ENCODE measurements at places on chromosomes 13 and 19.

DNA sequence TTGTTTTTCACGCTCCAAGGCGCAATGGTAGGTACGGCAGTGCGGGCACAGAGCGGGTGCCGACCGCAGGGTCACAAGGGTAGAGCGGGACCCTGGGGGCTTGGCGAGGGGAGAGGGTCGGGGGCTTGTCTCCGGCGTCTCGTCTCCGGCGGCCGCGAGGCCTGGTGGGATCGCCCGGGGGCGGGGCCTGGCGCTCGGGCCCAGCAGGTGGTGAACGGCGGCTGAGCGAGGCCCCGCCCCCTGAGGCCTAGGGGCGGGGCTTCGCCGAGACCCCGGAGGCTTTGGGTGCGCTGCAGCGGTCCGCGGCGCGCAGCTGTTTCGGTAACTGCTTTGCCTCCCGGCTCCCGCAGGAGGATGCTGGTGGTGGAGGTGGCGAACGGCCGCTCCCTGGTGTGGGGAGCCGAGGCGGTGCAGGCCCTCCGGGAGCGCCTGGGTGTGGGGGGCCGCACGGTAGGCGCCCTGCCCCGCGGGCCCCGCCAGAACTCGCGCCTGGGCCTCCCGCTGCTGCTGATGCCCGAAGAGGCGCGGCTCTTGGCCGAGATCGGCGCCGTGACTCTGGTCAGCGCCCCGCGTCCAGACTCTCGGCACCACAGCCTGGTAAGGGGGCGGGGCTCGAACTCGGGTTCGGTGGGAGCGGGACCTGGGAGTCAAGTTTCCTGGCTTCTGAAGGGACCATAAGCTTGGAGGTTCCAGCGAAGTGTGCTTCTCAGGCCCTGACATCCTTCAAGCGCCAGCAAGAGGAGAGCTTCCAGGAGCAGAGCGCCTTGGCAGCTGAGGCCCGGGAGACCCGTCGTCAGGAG lies at the start of gene TSEN34:
Gene TSEN34, plus strand, starts transcription at position 298 of the 800 bp plus-strand sequence. Its CDS starts 57 bp downstream, at position 355.
- H3K36me3 ChIP-seq = peaks cover 6% of the 10 kb centered on the region
- H3K27ac ChIP-seq = peak within 1 kb of the TSS; percentile 99
- H3K27me3 ChIP-seq = no peaks in the 10 kb centered on the region
- peak; percentile 87 for DNase-seq

- H3K27me3 ChIP-seq = no peaks in the 10 kb centered on the region
- H3K27ac ChIP-seq = peak overlapping the region; percentile 72
- peak overlapping the region; percentile 98 for H3K4me3 ChIP-seq
- peaks cover 16% of the 10 kb centered on the region for H3K4me1 ChIP-seq
- H3K36me3 ChIP-seq = peaks cover 10% of the 10 kb centered on the region
- DNase-seq = peak; percentile 34
Measured at GRCh38 chr19:56566904-56567273, 379 bp upstream of the ZNF470 start.

- H3K27me3 ChIP-seq = no peaks in the 10 kb centered on the region
- H3K27ac ChIP-seq = no peak overlapping the region
- DNase-seq = peak; percentile 88
- H3K4me1 ChIP-seq = peaks cover 10% of the 10 kb centered on the region
- H3K36me3 ChIP-seq = no peaks in the 10 kb centered on the region
- H3K4me3 ChIP-seq = no peak overlapping the region
Measured at GRCh38 chr19:56080669-56081401, 40.3 kb downstream of the ZNF787 start.

DNA sequence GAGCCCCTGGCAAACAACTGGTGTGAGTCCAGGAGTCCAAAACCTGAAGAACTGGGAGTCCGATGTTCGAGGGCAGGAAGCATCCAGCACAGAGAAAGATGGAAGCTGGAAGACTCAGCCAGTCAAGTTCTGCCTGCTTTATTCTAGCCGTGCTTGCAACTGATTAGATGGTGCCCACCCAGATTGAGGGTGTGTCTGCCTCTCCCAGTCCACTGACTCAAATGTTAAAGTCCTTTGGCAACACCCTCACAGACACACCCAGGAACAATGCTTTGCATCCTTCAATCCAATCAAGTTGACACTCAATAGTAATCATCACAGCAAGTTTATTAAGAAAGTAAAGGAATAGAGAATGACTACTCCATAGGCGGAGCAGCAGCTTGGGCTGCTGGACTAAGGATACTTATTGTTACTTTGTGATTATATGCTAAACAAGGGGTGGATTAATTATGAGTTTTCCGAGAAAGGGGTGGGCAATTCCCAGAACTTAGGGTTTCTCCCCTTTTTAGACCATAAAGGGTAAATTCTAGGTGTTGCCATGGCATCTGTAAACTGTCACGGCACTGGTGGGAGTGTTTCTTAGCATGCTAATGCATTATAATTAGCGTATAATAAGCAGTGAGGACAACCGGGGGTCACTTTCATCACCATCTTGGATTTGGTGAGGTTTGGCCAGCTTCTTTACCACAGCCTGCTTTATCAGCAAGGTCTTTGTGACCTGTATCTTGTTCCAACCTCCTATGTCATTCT lies 65.6 kb upstream of the KCTD15 start:
- no peak for DNase-seq
- H3K27me3 ChIP-seq = no peaks in the 10 kb centered on the region
- no peak overlapping the region for H3K27ac ChIP-seq
- H3K4me1 ChIP-seq = no peaks in the 10 kb centered on the region

DNA sequence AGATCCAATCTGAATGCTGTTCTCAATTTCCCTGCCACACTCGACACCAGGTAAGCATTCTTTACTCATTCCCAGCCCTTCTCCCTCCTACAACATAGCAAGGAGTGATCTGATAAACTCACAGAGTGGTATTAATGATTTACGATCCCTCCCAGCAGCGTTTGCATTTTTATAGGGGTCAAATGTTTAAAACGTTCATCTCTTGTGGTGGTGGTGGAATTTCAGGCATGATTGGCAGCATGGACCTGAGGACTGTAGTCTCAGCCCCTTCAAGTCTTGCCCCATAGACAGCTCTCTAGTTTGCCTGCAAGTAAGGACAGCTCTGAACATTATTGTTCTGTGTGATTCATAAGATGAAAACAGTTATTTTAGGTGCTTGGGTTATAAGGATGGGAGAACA lies 565.7 kb downstream of the EFNB2 start:
- no peak overlapping the region for H3K27ac ChIP-seq
- no peaks in the 10 kb centered on the region for H3K36me3 ChIP-seq
- no peak overlapping the region for H3K4me3 ChIP-seq

DNA sequence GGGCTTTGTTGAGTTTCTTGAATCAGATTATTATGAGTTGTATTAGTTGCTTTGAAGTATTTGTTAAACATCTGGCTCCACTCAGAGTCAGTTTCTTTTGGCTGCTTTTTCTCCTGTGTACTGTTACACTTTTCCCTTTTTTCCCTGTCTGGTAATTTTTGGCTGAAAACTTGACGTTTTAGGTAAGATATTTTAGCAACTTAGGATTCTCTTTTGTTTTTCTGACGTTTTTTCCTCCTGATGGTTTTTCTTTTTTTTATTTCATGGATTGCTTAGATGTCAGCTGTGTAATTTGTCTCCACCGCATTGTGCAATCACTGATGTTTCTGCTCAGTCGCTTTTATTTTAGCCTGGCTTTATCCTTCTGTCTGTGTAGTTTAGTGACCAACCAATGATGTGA lies 20.7 kb downstream of the RFC3 start:
- no peaks in the 10 kb centered on the region for H3K27me3 ChIP-seq
- H3K4me3 ChIP-seq = no peak overlapping the region
- no peak for DNase-seq
- H3K4me1 ChIP-seq = no peaks in the 10 kb centered on the region
- no peaks in the 10 kb centered on the region for H3K36me3 ChIP-seq

DNA sequence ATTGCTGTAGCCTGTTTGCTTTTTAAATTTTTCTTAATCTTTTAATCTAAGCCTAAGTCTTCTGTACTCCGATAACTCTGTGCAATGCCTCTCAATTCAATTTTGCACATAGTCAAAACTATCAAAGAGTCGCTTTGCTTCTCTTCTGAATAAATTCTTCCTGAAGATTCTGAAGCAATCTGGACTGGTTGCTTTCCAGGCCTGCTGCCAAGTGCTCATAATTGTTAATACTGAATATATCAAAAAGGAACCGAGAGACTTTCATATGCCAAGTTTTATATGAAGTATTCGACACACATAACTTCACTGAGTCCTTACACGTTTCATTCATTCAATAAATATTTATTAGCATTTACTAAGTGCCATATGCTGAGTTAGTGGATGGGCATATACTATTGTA lies 91.3 kb downstream of the EDNRB start:
- no peak overlapping the region for H3K27ac ChIP-seq
- H3K4me1 ChIP-seq = no peaks in the 10 kb centered on the region
- no peaks in the 10 kb centered on the region for H3K27me3 ChIP-seq
- H3K36me3 ChIP-seq = no peaks in the 10 kb centered on the region
- no peak overlapping the region for H3K4me3 ChIP-seq

GRCh38 chr13:106494506-106494905 lies 41.0 kb downstream of the EFNB2 start:
- no peak overlapping the region for H3K27ac ChIP-seq
- no peaks in the 10 kb centered on the region for H3K27me3 ChIP-seq
- DNase-seq = no peak
- H3K4me3 ChIP-seq = no peak overlapping the region
- no peaks in the 10 kb centered on the region for H3K4me1 ChIP-seq

DNA sequence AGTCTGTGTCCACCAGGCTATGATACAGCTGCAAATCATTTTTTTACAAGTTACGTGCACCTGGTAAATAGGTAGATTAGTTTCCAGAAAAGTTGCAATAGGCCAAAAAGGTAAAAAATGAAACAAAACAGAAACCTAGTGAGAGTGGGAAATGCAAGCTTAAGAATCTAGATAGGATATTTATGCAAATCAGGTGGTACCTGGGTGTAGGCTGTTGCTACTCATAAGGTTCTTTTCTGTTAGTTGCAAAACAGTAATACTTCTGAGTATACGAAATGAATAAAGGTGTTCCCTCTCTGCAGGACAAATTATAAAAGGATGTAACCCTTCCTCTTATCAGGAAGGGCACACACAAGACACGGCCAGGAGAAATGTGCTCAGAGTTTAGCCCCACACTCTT lies 97.9 kb downstream of the UGGT2 start:
- H3K27ac ChIP-seq = no peak overlapping the region
- no peaks in the 10 kb centered on the region for H3K4me1 ChIP-seq
- no peak for DNase-seq
- H3K27me3 ChIP-seq = no peaks in the 10 kb centered on the region
- no peaks in the 10 kb centered on the region for H3K36me3 ChIP-seq

GRCh38 chr19:4550479-4551050 lies 8.9 kb downstream of the SEMA6B start:
- no peak for DNase-seq
- H3K4me3 ChIP-seq = no peak overlapping the region
- no peak overlapping the region for H3K27ac ChIP-seq
- no peaks in the 10 kb centered on the region for H3K36me3 ChIP-seq

- H3K27me3 ChIP-seq = no peaks in the 10 kb centered on the region
- H3K4me1 ChIP-seq = peaks cover 15% of the 10 kb centered on the region
- no peaks in the 10 kb centered on the region for H3K36me3 ChIP-seq
- no peak overlapping the region for H3K27ac ChIP-seq
Measured at GRCh38 chr13:90502153-90502552, 845.3 kb upstream of the MIR17HG start.

- H3K4me3 ChIP-seq = no peak overlapping the region
- no peak overlapping the region for H3K27ac ChIP-seq
- H3K4me1 ChIP-seq = peaks cover 17% of the 10 kb centered on the region
- no peaks in the 10 kb centered on the region for H3K27me3 ChIP-seq
- no peak for DNase-seq
Measured at GRCh38 chr13:18954254-18954653, 227.4 kb downstream of the TUBA3C start.

GRCh38 chr13:41188584-41188983 lies 5.8 kb downstream of the KBTBD7 start:
- H3K36me3 ChIP-seq = no peaks in the 10 kb centered on the region
- H3K27me3 ChIP-seq = no peaks in the 10 kb centered on the region
- DNase-seq = no peak
- peaks cover 25% of the 10 kb centered on the region for H3K4me1 ChIP-seq

DNA sequence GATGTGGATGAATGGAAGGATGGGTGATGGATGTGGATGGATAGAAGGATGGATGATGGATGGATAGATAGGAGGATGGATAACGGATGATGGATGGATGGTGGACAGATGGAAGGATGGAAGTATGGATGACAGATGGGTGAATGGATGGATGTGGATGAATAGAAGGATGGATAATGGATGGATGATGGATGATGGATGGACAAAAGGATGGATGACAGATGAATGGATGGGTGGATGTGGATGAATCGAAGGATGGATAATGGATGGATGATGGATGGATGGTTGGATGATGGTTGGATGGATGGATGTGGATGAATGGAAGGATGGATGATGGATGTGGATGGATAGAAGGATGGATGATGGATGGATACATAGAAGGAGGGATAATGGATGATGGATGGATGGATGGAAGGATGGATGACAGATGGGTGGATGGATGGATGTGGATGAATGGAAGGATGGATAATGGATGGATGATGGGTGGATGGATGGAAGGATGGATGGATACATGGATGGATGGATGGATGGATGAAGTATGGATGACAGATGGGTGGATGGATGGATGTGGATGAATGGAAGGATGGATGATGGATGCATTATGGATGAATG lies 39.3 kb downstream of the TMEM255B start:
- no peaks in the 10 kb centered on the region for H3K27me3 ChIP-seq
- no peak for DNase-seq
- no peak overlapping the region for H3K4me3 ChIP-seq
- H3K36me3 ChIP-seq = no peaks in the 10 kb centered on the region

GRCh38 chr13:103277959-103278694 lies 211.9 kb upstream of the SLC10A2 start:
- no peak overlapping the region for H3K27ac ChIP-seq
- no peak overlapping the region for H3K4me3 ChIP-seq
- H3K36me3 ChIP-seq = no peaks in the 10 kb centered on the region
- no peaks in the 10 kb centered on the region for H3K4me1 ChIP-seq

DNA sequence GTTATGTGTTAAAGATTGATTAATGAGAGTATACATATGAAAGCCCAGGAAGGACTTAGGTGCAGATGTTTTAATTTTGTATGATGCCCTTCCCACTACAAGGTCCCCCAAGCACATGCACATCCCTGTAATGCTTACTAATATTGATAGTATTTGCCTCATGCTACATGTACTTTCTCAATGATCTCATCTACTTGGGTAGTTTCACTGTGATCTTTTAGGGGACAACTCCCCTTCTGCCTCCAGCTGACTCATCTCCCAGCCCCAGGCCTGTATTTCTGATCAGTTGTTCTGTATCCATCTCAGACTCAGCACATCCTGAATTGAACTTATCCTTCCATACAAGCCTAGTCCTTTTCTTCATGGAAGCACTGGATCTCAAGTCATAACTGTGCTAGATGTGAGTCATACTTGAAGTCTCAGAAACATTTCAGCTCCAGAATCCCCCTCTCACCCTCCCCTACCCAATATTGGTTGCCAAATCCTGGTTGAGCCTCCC lies 49.4 kb upstream of the INTS6 start:
- H3K27me3 ChIP-seq = no peaks in the 10 kb centered on the region
- no peak for DNase-seq
- no peak overlapping the region for H3K27ac ChIP-seq
- no peaks in the 10 kb centered on the region for H3K36me3 ChIP-seq

- no peak overlapping the region for H3K27ac ChIP-seq
- H3K27me3 ChIP-seq = no peaks in the 10 kb centered on the region
- H3K36me3 ChIP-seq = no peaks in the 10 kb centered on the region
- H3K4me1 ChIP-seq = peaks cover 57% of the 10 kb centered on the region
Measured at GRCh38 chr19:16589917-16590316, 17.7 kb upstream of the SLC35E1 start.

Measured in body of pancreas (tissue), 4 donors.